RKO (cell line): ENCODE measurements at places on chromosomes 6 and 20.
A peak's percentile ranks its signal among the peaks of the same experiment; 100 is the strongest.

- DNase-seq: no peak
Measured at GRCh38 chr20:38355161-38356012, 9.1 kb downstream of the LBP start.

- no peak for DNase-seq
Measured at GRCh38 chr6:22008248-22008836, 288.5 kb downstream of the PRL start.

DNA sequence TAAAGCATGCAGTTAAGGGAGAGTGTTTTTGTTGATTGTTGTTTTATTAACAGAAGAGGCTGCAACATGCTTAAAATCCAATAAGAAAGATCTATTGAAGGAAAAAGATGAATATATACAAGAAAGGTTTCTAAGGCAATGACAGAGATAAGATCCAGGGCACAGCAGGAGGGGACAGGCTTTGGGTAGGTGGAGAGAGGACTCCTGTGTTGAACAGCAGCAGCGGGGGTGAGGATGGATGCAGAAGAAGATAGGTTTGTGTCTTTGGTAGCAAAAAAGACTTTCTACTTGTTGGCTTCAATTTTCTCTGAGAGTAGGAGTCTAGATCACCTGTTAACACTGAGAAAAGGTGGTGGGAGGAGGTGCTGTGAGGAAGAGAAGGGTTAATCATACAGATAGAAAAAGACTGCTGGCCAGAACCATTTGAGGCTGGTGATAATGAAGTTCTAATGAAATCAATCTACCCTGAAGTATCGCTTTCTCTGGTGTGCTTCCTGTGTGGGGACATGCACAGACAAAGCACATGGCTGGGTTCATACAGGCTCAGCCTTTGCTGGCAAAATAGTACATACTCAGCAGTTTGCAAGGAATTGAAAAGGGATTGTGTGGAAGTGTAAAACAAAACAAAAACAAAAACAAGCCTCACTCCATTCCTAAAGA lies 17.2 kb upstream of the DST start:
- no peak for DNase-seq

DNA sequence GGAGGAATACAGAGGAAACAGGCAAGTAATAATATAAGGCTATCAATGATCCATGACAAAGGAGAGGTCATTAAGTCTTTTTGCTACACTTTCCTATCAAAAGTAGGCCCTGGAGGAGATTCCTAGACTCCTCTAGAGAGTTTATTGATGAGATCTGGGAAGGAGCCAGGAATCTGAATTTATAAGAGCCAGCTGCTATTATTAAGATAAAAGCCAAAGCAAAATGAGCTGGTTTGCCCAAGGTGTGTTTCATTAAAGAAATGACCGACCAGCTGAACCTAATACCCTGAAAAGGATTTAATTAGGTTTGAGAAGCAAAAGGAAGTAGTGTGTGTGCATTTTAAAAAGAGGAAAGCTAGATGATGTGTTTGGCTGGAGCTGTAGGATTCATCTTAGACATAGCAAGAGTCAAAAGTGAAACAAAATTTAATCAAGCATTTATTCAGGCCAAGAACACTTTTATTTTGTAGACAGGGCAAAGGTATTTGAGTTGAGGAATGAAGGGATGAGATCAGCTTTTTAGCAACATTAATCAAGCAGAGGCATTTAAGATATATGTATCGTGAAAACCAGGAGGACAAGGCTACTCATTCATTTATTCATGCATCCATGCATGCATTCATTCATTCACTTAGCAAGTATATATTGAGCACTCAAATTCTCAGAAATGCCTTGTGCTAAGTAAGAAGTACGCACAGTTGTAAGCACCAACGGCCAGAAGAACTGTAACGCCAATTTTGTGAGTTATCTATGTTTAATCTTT lies 43.5 kb upstream of the SCAF8 start:
- no peak for DNase-seq

GRCh38 chr6:14091339-14091978 lies 26.1 kb upstream of the CD83 start:
- no peak for DNase-seq

- DNase-seq: no peak
Measured at GRCh38 chr6:156875062-156875461, 97.9 kb downstream of the ARID1B start.

GRCh38 chr6:28167068-28167467 lies 25.4 kb downstream of the ZKSCAN8 start:
- peak; percentile 93 for DNase-seq

GRCh38 chr6:139545206-139546105 lies 171.0 kb upstream of the CITED2 start:
- DNase-seq: no peak

GRCh38 chr6:107560657-107561056 lies 70.7 kb downstream of the SOBP start:
- no peak for DNase-seq

DNA sequence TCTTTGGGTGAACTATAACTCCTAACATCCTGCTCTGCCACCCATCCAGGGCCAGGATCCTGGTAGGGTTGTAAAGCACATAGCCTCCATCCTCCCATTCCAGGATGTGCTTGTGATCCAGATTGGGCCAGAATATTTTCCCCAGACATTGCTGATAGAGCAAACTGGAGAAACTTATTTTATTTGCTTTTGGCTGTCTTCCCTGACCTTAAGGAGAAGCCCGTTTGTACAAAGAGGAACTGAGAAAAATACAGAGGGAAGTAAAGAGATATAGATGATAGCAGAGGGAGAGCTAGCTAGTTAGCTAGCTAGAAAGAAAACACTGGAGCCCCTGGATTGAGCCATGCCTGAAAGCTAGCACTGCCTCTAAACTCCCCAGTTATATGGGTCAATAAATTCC lies 9.0 kb upstream of the HDAC2 start:
- no peak for DNase-seq
